ENCODE measurements at places on chromosomes 11 and 22.

DNA sequence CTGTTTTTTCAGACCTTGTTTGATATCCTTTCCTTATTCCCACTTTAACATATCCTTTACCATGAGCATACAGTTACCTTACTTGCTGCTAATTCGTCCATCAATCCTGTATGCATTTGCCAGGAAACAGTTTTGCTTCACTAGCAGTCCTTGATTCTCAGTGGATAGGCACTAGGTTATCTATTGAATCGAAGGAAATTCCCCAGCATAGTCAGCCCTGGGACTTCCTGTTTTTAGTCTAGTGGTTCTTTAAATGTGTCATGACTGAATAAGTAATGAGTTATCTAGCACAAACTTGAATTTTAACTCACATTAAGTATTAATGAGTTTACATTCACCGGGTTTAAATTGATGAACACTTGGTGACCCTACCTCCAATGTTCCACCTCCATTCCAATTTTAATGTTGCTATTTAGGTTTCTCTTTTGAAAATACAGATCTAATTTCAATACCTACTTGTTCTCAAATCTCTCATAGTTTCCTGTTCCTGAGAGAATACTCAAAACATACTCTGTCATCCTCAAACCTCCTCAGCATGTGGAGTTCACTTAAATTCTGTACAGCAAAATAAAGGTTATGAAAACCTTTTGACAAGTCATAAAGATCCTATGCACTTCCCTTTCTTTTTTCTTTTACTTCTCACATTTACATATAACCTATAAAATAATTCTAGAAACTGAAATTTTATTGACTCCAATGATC is 1375.1 kb upstream of the TENM4 start:
- DNase-seq = no peak

DNA sequence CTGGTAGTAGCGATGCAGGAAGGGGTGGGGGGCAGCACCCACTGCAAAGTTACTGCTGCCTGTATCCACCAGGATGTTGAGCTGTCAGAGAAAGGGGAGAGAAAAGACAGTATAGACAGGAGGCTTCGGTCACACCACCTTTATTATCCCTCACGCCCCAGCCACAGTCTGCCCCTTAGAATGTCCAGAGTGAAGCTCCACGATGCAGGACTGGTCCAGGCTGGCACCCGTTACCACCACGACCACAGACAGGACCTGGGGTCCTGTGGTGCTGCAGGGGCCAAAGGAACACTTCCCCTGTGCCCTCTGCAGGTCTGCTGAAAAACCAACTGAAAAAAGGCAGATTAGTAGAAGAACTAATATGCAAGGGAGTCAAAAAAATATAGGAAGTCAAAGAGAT is 5.7 kb downstream of the BACE1-AS start:
- no peak for DNase-seq

DNA sequence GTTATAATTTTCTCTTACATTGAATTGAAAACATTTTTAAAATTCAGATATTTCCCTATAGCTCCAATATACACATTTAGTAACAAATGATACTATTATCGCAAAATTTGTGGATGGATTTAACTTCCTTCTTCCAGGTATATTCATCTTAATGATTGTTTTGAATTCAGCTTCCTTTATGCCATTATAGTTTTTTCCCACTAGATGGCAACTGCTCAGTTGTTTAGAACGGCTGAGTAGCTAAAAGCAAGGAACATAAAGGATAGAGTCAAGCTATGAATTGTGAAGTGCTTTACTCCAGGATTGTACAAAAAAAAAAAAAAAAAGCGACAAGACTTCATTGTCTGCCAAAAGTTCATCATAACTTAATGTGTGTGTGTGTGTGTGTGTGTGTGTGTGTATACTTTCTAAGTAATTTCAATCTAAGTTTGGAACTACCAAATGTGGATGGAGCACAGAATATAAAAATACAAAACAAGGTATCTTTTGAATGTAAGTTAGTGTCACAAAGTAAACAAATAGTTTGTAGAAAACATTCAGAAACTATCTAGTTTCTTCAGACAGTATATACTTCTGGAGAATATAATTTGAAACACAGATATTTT is 846.4 kb downstream of the DLG2 start:
- DNase-seq = no peak

DNA sequence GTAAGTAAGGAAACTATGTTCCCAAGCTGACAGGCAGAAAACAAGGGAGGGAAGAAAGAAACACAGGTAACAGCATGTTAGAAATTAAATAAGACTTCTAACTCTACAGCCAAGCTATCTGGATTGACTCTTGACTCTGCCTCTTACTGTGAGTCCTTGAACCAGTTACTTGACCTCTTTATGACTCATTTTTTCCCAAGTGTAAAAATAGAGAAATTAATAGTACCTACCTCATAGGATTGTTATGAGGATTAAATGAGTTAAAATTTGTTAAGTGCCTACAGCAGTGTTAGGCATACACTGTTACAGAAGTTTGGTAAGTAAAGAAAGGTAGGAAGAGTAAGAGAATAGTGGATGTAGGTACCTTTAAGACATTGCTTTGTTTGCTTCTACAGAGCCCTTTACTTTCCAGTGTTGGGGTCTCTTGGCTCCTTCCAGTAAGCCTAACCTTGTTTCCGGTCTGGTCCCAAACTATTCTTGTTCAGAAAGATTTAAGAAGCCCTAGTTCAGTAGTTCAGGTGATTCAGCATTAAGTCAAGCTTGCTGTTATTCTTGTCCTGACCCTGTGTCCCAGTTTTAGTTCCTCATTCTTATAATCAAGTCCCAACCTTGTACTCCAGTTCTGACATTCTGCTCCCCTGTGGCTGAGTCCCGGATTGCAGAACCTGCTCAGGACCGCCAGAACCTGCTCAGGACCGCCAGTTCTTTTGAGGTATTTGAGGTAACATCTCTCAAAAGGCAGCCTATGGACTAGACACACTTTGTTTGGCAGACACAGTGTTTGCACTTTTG is 963.4 kb upstream of the CCDC90B start:
- no peak for DNase-seq

- no peak for DNase-seq
Observed at GRCh38 chr11:17739945-17740338, 5.4 kb downstream of the KCNC1 start.

DNA sequence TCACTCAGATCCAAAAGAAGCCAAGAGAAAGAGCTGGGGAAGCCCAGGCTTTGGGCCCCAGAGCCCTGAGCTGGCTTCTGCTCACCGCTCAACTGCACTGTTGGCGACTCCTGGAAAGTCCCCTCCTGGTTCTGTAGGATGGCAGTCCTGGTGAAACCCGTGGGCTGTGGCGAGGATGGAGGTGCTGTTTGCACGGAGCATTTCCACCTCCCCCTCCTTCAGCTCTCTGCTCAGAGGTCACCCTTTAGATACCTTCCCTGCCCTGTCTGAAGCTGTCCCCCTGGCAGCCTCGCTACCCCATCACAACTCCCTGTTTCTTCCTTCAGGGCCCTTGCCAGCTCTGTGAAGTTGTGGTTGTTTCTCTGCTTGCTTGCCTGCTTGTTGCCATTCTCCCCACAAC is 97.8 kb downstream of the MYO18B start:
- DNase-seq = no peak

DNA sequence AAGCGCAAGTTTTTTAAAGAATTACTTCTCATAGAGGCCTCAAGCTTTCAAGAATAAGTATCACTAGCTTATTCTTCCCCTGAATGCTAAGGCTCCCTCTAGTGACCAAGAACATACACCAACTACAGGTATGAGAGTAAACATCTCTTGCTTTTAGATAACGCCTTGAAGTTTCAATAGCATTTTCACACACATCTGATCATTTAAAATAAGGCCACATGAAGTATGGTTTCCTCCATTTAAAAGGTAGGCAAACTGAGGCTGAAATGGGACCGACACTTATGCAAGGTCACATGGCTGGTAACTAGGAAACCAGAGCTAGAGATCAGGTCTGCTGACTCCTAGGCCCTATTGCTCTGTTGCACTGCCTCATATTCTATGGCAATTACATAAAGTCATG is 66.5 kb downstream of the CCDC34 start:
- DNase-seq = no peak

GRCh38 chr11:17500673-17501072 is 24.0 kb upstream of the ABCC8 start:
- no peak for DNase-seq

DNA sequence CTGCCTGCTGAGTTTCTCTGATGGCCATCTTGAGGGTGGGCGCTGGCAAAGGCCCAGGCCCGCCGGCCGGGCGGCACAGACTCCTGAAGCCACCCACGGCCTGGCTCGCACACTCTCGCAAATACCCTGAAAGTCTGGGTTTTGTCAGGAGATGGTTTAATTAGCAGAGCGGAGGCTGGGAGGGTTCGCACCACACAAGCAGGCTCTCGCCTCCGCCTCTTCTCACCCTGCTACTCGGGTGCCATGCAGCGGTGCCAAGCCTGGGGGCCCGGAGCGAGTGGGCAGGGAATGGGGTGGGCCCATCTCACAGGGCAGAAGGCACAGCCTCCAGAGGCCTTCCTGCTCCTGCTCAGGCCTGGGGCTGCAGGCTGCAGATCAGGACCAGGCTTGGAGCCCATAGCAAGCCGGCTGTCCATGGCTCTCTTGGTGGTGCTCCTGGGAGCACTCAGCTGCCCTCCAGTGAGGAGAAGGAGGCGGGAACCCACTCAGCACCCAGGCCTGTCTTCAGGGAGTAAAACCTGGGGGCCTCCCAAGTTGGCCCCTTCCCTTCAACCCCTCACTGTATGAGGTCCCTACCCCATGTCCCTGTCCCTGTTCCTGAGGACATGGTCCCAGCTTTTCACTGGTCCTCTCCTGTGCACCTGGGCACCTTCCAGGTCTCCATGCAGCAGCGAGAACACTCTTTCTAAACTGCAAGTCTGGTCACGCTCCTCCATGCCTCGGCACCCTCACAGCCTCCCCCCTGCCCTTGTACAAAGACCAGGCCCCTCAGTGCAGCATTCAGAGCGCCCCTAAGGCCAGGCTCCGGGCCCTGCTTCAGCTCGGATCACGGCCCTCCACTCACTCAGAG is 62.0 kb downstream of the FLRT1 start:
- DNase-seq = no peak

GRCh38 chr22:39808081-39808480 is 85.5 kb downstream of the ENTHD1 start:
- DNase-seq = no peak

DNA sequence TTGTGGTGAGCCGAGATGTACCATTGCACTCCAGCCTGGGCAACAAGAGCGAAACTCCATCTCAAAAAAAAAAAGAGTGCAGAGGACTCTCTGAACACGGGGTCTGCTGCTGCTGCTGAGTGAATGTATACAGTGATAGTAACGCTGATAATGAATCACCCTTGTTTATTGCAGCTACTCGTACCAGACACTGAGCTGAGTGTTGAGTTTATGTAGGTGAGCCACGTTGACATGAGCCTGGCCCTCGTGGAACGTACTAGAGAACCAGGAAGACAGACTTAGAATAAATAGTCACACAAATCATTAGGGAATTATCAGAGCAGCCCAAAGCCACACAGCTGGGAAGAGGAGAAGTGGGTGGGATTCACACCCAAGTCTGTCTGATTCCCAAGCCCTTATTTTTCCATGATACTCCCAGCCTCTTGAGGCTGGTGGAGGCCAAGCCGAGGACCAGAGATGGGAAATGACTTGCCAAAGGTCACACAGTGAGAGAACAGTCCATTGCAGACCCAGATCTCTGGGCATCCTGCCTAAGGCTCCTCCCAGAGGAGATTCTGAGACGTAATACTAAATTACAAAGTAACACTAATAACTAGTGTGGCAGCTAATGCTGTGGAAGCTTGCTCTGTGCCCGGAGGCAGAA is 34.8 kb downstream of the MB start:
- DNase-seq = no peak

GRCh38 chr22:49934160-49934890 is 15.9 kb downstream of the CRELD2 start:
- DNase-seq = peak; percentile 45

- no peak for DNase-seq
Observed at GRCh38 chr22:48520884-48521588, 1306.6 kb downstream of the BRD1 start.

DNA sequence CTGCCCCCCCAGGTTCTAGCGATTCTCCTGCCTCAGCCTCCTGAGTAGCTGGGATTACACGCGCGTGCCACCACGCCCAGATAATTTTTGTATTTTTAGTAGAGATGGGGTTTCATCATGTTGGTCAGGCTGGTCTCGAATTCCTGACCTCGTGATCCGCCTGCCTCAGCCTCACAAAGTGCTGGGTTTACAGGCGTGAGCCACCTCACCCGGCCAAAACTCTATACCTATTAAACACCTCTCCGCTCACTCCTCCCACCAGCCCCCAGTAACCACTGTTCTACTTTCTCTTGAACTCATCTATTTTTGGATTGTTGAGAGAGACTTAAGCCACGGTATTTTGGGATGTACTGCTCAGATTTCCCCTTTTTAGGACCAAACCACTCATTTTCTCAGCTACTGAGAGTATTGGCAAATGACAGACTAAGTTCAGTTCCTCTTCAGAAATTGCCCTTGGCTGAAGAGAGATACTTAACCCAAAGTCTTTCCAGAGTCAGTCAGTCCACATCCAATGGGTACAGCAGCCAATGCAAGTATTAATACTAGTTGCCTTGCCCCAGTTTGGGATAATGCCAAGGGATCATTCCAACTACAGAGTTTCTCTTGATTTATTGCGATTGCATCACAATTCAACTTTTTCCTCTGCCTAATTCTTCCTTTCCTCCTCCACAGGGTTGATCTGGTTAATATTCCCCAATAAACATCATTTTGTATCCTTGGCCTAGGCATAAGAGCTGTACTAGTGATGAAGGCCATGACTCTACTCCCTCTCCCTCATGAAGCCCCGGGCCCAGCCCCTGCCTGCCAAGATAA is 36.8 kb upstream of the CSTF3 start:
- no peak for DNase-seq

GRCh38 chr11:38005597-38005996 is 1407.6 kb upstream of the RAG2 start:
- DNase-seq = no peak

GRCh38 chr11:103877221-103877620 is 159.2 kb upstream of the DDI1 start:
- DNase-seq = no peak

DNA sequence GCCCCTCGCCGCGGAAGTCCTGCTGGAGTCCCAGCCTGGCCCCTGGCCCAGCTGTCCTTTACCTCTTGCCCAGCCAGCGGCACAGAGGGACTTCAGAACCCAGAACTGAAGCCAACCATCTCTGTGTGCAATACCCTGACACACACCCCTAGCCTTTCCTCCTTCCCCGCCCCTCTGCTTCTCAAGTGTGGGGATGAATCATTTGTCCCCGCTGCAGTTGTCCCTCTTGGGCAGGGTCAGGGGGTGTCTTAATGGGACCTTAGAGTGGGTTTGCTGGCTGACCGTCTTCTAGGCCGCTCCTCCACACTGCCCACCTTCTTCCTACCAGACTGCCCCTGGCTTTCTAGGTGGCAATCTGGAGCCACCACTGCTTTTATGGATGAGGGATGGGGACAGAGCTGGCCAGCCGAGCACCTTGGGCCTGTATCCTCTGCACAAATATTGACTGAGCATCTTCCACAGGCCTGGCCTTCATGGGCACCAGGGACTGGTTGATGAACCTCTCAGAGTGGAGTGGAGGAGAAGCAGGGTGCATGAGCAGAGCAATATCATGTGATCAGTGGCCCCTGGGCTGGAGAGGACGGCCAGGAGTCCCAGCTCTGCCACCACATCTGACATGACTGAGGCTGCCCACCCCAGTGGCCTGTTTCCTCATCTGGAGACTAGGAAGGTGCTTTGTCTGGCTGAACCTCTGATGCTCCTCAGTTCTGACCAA is 668 bp upstream of the CHST1 start:
- DNase-seq = no peak
